ENCODE measurements at places on chromosomes 7 and 10. TPM values are rescaled to one million over a fixed set of nuclear protein-coding genes. Genes with fewer than 3 reads are reported as not detected.

GRCh38 chr7:96503597-96503996 is 181.7 kb upstream of the SLC25A13 start:
- no peak for DNase-seq

DNA sequence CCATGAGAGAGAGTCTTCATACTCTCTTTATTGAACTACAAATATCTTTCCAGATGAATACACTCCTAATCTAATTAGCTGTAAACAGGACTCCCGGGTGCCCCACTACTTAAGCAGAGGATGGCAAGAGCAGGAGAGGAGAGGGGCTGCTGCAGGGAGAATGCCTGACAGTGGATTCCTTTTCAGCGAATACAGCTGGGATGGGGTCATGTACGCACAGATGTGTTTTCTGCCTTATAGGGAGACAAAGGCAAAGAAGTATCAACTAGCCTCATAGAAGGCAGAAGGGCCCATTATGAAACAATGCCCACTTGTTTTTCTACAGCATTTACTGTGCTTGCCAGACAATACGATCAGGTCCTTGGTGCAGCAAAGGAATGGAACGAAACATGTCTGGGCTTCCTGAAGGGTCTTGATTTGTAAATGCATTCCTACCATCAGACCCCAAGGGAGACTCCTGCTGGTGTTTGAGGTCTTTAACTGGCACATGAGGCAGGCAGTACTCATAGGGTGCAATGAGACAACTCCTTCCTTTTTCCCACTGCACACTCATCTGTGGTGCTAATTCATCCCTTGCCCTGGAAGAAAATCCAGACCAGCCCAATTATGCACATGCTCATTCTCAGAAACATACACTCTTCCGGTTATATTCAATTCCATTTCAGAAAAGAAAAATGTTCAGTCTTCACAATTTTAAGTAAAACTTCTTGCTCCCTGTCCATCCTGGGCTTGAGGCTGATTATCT is 117.1 kb downstream of the AOAH start:
- no peak for DNase-seq

DNA sequence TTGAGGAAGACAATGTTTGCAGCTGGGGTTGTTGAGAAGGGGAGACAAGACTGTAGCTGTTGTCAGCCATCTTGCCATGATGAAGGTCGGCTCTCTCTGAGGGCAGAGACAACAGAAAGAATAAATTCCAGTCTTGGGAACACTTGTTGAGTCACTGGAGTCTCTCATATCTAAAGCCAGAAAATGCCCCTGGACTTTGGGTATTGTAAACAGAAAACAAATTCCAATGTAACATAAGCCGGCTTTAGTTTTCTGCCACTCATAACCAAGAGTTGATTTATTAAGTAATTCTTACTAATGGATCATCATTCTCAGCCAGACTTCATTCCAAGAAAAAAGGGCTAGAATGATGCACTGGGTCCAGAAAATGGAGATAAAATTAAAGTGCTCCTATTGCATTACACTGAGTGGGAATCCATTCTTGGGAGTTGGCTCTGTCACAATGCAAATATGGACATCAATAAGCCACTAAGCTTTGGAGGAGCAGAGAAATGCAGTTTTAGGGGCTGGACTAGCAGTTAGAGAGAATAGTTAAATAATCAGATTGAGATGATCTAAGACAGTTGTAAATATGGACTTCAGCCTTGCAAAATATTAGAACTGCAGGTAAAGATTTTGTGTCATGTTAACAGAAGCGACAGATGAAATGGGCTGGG is 78.9 kb downstream of the ADAM12 start:
- DNase-seq: no peak

DNA sequence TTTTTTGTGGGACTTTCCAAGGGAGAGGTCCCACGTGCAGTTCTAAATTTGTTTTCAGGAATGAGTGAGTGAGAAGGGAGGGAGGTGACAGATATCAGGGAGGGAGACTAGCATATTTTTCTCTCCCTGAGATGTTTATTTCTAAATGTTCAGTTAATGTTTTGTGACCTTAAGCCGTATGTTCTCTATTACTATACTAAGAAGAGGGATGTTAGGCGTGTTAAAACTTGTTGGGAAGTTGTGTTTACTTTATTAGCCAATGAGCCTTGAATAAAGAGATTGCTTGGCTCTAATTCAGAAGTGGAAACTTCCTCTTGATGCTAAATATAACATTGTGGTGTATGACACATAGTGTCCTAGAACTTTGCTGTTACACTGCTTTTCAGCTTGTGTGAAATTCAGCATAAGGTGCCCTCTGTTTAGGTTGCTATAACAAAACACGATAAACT is 37.3 kb downstream of the DNAH11 start:
- DNase-seq: no peak

SEM1 gene
- 45.3 TPM for total RNA-seq

ZNF503 gene
- total RNA-seq: 0.07 TPM

- no peak for DNase-seq
Measured at GRCh38 chr10:4658777-4659176, 167.2 kb upstream of the AKR1E2 start.

PSD gene
- total RNA-seq: 1.4 TPM

HSPA12A gene
- not detected for total RNA-seq

All from activated CD4-positive, alpha-beta T cell treated with anti-CD3 and anti-CD28 coated beads, Interleukin-2, amount 10 ng/mL, durations not matched to agents 7 days and 5 days (primary cell).